ENCODE measurements at places on chromosomes 7 and 10.

- DNase-seq, result no peak
Measured at GRCh38 chr7:158252837-158253669, 334.6 kb downstream of the PTPRN2 start.

GRCh38 chr10:63331586-63331985, 134.2 kb downstream of the JMJD1C start:
- no peak for DNase-seq

DNA sequence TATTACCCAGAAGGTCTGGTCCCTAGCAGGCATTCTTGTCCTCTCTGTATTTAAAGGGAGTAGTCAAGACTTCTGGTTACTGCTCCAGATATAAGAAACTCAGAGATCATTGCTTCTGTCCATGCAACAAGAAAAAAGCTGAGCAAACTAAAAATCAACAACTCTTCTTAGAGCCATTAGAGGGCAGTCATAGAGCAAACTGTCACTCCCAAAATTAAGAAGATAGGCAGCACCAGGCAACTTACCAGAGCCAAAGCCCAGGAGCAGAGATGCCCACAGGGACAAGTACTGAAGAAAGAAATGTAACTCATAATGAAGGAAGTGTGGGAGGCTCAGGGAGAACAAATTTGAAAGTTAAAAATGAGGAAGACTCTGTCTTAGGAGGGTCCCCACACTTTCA, 472.9 kb upstream of the COBL start:
- DNase-seq, result no peak

- DNase-seq, result no peak
Measured at GRCh38 chr10:96431211-96431970, 72.6 kb upstream of the OPALIN start.

- no peak for DNase-seq
Measured at GRCh38 chr7:24501009-24501408, 72.2 kb upstream of the PALS2 start.

DNA sequence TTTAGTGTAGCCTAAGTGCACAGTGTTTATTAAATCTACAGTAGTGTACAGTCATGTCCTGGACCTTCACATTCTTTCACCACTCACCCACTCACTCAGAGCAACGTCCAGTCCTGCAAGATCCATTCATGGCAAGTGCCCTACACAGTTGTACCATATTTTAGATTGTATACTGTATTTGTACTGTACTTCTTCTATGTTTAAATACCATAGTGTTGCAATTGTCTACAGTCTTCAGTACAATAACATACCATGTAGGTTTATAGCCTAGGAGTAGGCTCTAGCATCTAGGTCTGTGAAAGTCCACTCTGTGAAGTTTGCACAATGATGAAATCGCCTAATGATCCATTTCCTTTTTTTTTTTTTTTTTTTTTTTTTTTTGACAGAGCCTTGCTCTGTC, 12.0 kb downstream of the EEPD1 start:
- DNase-seq, result no peak

DNA sequence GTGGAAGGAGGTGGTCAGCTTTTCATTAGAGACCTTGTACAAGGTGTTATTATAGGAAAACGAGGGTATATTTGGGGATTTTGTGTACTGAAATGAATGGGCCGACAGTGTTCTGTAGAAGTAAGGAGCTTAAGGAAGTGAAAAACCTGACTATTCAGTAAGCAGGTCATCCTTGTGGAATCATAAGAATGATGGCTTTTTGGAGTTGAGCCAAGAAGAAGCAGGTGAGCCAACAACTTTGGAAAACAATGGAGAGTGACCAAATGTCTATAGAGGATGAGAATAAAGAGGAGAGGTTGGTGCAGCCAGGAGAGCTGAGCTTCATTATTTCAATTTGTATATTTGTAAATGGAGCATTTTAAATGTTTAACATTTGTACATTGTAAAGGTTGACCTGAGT, 595.7 kb downstream of the CCSER2 start:
- no peak for DNase-seq

- DNase-seq, result no peak
Measured at GRCh38 chr7:127361736-127362135, 30.8 kb downstream of the ZNF800 start.

GRCh38 chr10:60032723-60033122, 126.4 kb upstream of the CCDC6 start:
- no peak for DNase-seq

DNA sequence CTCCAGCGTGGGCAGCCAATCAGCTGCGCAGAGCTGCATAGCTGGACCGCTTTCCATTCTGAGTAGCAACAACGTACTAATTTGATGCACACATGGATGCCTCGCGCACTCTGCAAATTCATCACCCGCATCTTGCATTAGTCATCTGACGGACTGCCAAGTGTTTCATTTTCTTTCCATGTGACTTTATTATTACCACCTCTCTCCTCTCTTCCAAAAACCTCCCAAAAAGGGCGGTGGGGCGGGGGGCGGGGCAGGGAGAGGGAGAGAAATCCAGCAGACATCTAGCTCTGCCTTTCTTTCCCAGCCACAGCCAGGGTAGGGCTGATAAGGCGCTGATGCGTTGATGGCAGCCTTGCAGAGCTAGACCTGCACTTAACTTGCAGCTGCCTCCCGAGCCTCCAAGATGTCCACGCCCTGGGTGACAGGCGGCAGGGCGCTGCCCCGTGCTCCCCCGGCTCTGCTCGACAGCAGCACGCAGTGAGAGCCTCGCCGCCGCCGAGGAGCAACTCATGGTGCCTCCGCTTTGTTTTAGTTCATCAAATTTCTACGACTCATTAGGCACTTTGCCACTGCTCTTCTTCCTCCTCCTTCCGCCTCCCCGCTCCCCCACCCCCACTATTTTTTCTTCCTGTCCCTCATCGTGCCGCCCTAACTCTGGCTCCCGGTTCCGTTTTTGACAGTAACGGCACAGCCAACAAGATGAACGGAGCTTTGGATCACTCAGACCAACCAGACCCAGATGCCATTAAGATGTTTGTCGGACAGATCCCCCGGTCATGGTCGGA, 147.3 kb downstream of the CELF2 start:
- DNase-seq, result peak; percentile 71

DNA sequence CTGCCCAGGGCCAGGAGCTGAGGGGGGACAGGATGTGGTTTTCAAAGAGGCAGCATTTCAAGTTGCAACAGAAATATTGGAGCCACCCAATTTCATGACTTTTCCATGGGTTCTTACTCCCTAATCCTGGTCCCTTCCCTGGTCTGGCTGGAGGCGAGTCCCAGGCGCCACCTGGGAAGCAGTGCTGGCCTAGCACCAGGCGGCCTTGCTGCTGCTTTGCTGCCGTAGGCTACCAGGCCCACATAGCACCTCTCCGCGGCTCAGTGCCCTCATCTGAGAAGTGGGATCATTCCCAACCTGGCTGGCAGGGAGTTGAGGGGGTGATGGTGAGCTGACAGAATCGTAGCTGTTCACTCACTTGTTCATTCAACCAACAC, 33.7 kb downstream of the ZMIZ1 start:
- DNase-seq, result no peak

DNA sequence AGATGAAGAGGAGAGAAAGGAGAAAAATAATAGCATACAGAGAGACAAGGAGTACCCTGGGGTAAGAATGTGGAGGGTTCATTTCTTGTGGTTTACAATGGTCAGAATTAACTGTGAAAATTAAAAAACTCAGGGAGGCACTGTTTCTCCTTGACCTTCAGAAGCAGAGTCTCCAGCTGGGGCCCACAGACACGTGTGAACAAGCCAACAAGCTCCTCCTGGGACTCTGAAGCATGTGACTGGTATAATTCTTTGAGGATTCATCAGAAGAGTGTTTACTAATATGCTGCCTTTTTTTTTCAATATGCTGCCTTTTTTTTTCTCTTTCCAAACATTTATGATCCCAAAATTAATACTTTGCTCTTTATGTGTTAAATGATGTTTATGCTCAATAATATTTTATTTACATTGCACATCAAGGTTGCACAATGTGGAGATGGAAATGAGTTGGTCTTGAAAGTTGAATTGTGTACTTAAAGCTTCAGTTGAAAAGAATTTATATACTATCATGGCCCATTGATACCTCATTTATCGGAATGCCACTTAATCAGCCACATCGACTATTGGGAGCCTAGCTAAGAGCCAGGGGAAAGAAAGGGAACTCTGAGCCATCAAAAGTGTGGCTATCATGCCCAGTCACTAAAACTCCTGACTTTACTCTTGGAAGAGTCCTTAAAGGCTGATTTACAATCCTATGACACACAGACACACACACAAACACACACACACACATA, 134.7 kb upstream of the RHOBTB1 start:
- no peak for DNase-seq

- DNase-seq, result peak; percentile 34
Measured at GRCh38 chr10:24617771-24618396, 105.8 kb downstream of the ARHGAP21 start.

GRCh38 chr10:84348447-84348846, 20.1 kb downstream of the CCSER2 start:
- no peak for DNase-seq

Data from CD4-positive, alpha-beta memory T cell (primary cell).